ENCODE measurements at places on chromosomes 2 and 18.

DNA sequence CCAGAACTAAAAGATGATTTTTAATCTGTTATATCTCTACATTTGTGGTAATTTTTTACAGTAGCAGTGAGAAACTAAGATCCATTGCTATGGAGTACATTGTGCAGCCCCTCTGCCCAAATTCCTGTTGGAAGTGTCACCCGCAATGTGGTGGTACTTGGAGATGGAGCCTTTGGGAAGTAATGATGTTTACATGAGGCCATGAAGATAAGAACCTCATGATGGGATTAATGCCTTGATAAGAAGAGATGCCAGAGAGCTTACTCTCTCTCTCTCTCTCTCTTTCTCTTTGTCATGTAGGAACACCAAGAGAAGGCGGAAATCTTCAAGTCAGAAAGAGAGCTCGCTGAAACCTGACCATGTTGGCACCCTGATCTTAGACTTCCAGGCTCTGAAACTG is 535.4 kb downstream of the PID1 start:
- DNase-seq: no peak

DNA sequence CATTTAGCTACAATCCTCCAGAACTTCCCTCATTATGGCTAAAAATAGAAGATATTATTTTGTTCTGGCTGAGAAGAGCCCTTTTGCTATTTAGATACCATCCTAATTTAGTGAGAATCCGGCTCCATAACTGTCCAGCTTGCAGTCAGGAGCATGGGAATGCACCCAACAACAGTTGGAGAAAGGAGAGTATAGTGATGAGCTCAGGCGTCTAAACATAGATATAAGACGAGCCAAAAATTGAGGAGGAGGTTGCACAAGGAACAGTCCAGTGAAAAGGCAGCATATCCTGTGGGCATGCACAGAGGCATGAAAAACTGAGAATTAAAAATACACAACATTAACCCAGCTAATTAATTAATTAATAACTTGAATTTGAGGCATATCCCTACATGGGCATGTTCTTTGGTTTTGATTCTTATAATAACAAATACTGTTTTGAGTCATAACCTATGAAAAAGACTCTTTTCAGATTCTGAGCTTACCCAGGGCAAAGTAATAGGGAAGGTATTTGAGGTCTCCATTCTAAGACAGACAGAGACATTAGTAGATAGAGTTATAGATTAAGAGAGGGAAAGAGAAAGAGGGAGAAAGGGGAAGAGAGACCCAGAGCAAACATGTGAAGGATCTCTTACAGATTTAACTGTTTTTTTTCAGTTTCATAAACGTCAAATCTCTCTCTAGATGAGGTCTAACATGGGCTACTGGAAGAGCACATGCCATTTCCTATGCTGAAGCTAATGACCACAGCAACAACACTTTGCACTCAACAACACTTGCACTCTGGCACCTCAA is 311.2 kb downstream of the OSR1 start:
- no peak for DNase-seq

DNA sequence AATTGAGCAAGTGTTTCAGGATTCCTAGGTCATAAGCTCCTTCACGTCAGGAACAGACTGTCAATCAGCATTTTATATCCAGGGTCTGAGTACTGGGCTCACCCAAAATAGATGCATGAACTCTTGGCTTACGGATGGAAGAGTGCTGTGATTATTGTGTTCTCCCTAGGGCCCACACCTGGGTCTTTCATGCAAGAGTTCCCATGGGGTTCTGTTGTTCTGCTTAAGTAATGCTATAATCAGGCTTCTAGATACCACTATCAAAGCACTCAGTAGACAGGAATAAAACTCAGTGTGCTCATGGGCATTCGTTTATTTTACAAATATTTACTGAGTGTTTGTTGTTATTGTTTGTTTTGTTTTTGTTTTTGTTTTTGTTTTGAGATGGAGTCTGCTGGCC is 46.4 kb upstream of the PMAIP1 start:
- no peak for DNase-seq

GRCh38 chr2:144166743-144167142 is 353.2 kb downstream of the ZEB2 start:
- no peak for DNase-seq

- DNase-seq: no peak
Measured at GRCh38 chr2:168614172-168615018, 158.3 kb downstream of the CERS6 start.

DNA sequence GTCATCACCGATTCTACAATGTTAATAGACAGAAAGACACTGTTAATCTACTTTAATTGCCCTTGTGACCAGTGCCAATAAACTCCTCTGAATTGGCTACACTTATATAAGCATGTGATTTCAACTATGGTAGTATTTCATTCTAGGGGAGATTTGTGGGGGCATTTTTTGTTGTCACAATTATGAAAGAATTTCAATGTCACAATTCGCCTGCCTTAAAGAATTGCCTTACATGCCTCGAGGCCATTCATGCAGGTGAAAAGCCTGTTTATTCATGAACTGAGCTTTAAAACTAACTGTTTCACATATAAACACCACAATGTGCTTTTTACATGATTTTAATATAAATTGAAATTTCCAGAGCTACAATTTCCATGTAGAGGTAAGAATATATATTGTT is 162.8 kb downstream of the GCA start:
- DNase-seq: no peak

GRCh38 chr2:170377500-170378207 is 199.7 kb downstream of the MYO3B start:
- no peak for DNase-seq

GRCh38 chr18:43108882-43109281 is 6.6 kb downstream of the RIT2 start:
- DNase-seq: no peak

DNA sequence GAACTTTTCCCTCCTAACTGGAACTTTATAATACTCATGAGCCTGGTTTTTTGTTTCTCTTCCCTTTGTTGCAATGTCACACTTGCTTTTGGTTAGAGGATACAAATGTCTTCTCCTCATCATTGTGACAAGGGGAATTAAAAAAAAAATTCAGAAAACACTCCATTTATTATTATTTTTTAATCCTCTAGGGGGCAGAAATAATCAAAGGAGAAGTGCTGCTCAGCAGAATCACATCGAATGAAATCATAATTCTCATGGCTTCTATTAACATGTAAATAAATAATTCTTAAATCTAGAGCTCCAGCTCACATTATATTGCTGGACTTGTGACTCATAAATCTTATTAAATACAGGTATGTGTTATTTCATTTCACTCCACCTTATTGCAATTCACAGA is 273.8 kb downstream of the TRIB2 start:
- DNase-seq: no peak

- DNase-seq: no peak
Measured at GRCh38 chr18:12895014-12895413, 11.0 kb upstream of the PTPN2 start.

- no peak for DNase-seq
Measured at GRCh38 chr2:99812426-99812825, 322.6 kb upstream of the REV1 start.

DNA sequence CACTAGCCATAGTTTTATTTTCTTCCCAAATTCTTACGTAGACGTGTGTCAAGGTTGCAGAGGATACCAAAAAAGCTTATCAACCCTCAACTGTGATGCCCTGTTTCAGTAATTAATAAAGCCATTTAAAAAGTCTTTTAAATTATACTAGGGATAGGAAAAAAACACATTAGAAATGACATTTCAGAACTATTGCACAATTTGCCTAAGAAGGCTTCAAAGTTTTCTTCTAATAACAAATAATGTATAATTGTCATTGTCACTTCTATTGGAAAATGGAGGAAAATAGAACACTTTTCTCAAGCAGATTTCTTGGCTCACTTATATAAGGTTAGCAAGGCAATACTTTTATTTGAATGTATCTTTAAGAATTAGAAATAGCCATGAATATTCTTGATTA is 253.8 kb downstream of the ARHGAP15 start:
- no peak for DNase-seq

- DNase-seq: no peak
Measured at GRCh38 chr2:15363142-15363541, 198.0 kb downstream of the NBAS start.

DNA sequence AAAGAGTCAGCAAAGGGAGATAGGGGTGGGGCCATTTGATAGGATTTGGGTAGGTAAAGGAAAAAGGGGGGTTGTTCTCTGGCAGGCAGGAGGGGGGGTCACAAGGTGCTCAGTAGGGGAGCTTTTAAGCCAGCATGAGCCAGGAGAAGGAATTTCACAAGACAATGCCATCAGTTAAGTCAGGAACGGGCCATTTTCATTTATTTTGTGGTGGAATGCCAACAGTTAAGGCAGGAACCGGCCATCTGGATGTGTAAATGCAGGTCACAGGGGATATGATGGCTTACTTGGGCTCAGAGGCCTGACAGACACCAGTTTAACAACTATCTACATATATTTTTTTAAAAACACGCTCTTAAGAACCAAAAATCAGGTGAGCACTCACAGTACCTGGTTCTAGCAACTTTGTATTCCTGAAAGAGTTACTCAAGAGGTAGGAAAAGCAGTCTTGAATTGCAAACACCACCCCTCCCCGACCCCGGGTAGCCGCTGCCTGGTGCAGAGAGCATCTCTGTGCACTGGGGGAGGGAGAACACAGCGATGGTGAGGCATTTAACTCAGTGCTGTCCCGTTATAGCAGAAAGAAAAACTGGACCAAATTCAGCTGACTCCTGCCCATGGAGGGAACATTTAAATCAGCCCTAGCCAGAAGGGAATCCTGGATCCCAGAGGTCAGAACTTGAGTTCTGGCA is 414.5 kb upstream of the KLHL29 start:
- DNase-seq: no peak

- DNase-seq: no peak
Measured at GRCh38 chr2:23198316-23199114, 186.5 kb upstream of the KLHL29 start.

DNA sequence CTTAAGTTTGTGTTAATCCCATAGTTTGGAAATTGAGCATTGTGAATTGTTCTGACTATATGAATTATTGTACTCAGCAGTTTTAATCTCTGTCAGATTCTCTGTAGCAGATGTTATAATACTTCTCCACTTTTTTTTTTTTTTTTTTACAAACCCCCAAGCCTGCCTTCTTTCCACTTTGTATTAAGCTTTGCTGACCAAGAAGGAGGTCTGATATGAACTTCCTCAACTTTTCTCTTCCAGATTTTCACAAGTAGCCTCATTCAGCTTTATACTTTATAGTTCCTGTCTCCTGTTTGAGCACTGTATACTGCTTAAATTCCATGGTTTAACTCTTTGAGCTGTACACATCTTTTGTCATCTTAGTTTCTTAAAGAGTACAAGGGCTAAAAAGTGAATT is 105.0 kb downstream of the HAUS1 start:
- DNase-seq: no peak

GRCh38 chr18:50033004-50033403 is 161.9 kb downstream of the MYO5B start:
- no peak for DNase-seq

GRCh38 chr2:63131196-63131595 is 80.6 kb downstream of the OTX1 start:
- no peak for DNase-seq

GRCh38 chr18:24651434-24651833 is 191.0 kb downstream of the HRH4 start:
- DNase-seq: no peak

- peak; percentile 66 for DNase-seq
Measured at GRCh38 chr2:3692375-3692774, 11.0 kb upstream of the DCDC2C start.

Data from NCI-H2081 (cell line).